ENCODE measurements at places on chromosomes 13 and 19. TPM values are rescaled to one million over a fixed set of nuclear protein-coding genes. Genes with fewer than 3 reads are reported as not detected.

DNA sequence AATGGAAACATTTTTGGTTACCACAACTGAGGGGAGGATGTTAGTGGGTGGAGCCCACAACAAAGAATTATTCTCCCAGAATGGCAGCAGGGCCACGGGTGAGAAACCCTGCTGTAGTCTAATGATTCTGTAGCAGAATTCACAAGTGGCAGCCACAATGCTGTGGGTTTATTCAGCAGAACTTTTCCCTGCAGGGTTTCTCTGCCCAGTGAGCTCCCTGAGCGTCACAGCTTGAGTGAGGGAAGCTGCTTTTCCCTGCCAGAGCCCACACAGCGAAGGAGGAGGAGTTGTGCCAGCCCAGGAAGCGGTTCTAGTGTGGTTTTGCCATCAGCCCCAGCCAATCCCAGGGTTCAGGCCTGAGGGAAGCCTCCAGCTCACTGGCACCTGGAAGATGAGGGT is 4.4 kb downstream of the ATP12A start:
- DNase-seq, result peak; percentile 14

GRCh38 chr19:48094855-48095203 is 15.8 kb downstream of the PLA2G4C start:
- no peak for DNase-seq

Gene DAND5
- not detected for total RNA-seq

GRCh38 chr19:3880471-3881271 is at the start of gene ATCAY:
Gene ATCAY (plus strand): TSS chr19:3880685. CDS start chr19:3885768, 5,083 bp downstream.
- no peak for DNase-seq

Gene TMPRSS9
- total RNA-seq, result not detected

Gene CGB3
- total RNA-seq, result not detected
